A549 (cell line): ENCODE measurements at places on chromosomes 3 and 15.

DNA sequence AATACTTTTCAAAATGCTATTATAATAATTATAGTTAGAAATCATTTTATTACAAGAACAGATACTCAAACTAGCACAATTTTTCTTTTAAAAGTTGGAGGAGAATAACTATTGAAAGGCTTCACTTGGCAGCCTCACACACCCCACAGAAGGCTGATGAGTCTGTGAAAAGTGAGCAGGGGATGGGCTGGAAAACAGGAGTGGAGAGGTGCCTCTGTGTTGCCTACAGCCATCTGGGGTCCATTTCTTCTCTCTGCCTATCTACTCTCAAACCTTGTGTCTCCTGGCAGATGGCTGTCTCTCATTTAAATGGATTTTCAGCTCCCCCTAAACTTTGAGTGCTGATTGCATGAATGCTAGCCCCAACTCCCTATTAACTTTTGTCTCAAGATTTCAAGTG, 230.8 kb downstream of the CLSTN2 start:
- no peak for DNase-seq

GRCh38 chr3:53222183-53222901, 33.5 kb downstream of the TKT start:
- DNase-seq = no peak

- no peak for DNase-seq
Observed at GRCh38 chr3:140236836-140237501, 302.0 kb downstream of the CLSTN2 start.

- DNase-seq = no peak
Observed at GRCh38 chr3:52408466-52408865, 36.4 kb downstream of the SEMA3G start.

DNA sequence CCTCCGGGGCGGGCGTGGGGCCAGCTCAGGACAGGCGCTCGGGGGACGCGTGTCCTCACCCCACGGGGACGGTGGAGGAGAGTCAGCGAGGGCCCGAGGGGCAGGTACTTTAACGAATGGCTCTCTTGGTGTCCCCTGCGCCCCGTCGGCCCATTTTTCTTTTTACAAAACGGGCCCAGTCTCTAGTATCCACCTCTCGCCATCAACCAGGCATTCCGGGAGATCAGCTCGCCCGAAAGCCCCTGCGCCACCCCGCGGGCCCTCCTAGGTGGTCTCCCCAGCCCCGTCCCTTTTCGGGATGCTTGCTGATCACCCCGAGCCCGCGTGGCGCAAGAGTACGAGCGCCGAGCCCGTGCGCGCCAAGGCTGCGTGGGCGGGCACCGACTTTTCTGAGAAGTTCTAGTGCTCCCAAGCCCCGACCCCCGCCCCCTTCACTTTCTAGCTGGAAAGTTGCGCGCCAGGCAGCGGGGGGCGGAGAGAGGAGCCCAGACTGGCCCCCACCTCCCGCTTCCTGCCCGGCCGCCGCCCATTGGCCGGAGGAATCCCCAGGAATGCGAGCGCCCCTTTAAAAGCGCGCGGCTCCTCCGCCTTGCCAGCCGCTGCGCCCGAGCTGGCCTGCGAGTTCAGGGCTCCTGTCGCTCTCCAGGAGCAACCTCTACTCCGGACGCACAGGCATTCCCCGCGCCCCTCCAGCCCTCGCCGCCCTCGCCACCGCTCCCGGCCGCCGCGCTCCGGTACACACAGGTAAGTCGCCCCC, at the start of gene THBS1:
Gene THBS1 (plus strand): TSS at position 595 of the 757 bp plus-strand sequence. CDS start 779 bp downstream, outside the sequence.
- DNase-seq = peak; percentile 84

DNA sequence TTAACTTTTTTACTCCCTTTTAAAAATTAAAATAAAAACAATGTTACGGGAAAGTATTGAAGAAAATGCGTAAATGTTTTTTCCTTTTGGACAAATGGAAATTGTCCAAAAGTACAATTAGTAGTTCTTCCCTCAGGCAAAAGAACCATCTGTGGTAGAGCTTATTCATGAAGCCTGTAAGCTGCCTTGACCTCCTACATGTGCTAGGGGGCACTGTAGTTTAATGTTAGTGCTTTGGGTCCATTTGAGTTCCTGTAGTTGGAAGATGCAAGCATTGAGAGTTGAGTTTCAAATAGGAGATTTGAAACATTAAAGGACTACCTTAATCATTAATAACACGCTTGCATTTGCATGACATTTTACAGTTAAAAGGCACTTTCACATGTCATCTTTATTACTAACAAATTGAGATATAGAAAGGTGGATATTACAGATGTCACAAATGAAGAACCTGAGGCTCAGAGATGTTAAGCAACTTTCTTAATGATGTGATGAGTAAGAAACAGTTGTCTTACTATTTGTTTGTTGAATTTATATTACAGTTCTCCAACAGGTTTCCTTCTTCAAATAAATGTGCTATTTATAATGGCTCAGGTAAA, 1.8 kb upstream of the ZNF385D start:
- DNase-seq = no peak

GRCh38 chr3:55091381-55092225, 163.7 kb upstream of the LRTM1 start:
- DNase-seq = no peak

DNA sequence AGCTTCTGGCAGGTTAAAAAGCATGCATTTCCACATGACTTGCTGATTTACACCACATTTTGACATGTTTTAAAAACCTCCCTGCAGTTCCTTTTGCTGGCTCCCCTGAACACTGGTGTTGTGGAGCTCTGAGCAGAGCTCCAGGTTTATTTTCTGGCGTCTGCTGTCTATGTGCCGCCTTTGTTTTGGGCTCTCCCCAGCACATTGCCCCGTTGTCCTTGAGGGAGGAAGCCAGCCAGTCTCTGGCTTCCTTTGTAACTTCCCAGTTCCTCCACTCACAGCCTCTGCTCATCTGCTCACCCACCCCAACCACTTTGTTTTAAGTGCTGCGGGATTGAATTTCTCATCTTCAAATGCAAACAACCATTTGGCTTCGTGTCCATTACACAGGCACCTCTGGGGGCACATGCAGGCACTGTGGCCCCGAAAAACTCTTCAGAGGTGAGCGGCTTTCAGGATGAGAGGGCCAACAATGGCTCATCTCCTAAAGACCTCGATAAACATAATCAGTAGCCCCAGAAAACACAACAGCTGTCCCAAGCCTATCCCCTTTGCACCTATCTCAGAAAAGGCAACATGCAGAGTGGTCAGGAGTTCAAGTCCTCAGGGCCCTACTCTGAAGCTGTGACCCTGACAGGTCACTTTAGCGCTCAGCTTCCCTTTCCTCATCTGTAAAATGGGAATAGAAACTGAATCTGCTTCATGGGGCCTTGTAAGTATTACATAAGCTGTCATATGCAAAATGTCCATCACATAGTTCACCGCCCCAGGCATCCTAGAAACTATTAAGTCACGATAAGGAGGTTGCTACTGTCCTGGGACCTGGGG, 1.3 kb upstream of the MEF2A start:
- no peak for DNase-seq

DNA sequence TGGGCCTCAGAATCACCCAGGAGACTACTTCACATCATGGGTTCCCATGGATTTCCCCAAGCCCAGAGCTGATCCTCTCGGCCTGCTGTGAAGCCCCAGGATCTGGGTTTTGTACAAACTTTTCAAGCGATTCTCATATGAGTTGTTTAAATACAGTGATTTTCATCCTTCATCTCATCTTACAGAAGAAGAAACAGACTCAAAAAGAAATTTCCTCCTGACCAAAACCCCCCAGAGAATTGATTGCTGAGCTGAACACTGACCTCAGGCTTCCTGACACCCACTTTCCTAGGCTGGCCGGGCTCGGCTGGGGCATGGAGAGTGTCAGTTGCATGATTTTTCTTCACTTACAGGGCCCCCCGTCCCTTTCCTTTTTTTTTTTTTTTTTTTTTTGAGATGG, 60.3 kb downstream of the BDH1 start:
- DNase-seq = no peak

GRCh38 chr3:49295489-49296058, 18.5 kb upstream of the C3orf62 start:
- DNase-seq = peak; percentile 13

DNA sequence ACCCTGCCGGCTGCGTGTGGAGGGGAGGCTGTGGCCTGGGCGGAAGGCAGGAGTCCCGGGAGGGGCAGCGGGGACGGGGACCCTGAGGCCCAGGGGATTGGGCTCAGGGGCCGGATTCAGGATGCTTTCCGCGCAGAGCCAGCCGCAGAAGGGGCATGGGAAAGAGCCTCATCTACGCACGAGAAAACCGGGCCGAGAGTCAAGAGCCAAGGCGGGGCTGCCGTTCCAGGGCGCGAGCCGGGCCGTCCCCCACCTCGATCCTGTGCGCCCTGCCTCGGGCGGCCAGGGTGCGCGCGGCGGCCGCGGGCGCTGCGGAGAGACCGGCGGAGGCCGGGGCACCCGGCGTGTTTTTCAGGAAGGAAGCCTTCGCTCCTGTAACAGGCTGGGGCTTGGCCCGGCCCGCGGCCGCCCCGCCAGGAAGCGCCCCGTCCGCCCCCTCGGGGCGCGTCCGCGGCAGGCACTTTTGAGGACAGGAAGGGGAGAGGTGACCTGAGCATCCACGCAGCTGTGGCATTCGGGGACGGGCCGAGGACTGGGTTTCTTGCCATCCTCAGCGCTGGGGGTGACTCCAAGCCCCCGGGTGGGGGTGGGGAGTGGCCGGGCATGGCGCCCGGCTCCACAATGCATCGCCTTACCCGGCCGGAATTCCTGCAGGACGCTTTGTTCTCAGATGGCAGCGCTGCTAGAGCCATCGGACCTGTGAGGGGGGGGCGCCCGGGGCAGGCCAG, 62.3 kb upstream of the GATA2 start:
- DNase-seq = no peak

DNA sequence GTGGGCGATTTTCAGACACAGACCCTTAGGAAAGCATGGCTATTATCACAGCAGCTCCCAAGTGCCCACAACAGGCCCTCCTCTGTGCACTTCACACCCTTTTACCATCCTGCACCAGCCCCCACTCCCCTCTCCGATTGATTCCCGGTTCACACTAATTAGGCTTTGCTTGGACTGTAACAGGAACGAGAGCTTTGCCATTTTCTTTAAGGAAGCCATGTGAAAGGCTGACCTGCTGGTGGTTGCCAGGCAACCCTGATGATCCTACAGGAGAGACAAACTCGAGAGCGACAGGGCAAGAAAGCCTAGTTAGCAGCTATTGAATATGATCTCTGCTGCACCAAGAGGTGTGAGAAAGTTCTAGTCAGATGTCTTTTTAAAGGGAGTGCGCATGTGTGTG, 28.2 kb upstream of the DET1 start:
- no peak for DNase-seq

GRCh38 chr3:98027085-98027446, 8.0 kb downstream of the GABRR3 start:
- no peak for DNase-seq

DNA sequence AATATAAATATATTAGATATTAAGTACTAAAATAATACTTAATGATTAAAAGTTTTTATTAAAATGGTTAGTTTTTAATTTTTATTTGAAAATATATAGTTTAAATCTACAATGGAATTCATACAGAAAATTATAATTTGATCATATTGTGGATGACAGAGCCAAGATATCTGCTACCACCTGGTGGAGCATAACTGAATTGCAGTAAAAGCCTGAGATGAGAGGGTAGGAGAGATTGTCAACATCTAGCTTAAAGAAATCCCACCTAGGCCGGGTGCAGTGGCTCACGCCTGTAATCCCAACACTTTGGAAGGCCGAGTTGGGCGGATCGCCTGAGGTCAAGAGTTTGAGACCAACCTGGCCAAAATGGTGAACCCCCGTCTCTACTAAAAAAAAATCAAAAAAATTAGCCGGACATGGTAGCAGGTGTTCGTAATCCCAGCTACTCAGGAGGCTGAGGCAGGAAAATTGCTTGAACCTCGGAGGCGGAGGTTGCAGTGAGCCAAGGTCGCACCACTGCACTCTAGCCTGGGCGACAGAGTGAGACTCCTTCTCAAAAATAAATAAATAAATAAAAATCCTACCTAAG, 25.1 kb upstream of the CSTA start:
- peak; percentile 19 for DNase-seq

DNA sequence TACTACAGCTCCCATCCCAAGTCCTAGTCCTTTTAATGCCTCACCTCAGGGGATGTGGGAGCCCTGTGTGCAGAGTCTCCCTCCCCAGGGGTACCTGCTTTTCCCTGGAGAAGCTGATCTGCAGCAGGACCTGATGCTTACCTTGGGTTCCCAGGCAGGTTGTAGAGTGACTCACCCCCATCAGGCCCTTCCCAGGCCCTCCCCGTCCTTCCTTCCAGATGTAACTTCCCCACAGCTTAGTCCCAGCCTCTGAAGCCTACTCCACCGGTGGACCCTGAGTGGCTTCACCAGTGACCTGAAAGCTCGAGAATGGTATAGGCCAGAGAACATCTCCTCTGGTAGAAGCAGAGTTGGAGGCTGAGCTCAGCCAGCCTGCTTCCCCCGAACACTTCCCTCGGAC, 254.2 kb upstream of the STT3B start:
- no peak for DNase-seq

GRCh38 chr3:53555068-53555588, 60.7 kb downstream of the CACNA1D start:
- no peak for DNase-seq

- DNase-seq = no peak
Observed at GRCh38 chr15:65081758-65082157, 5.2 kb downstream of the KBTBD13 start.
